ENCODE measurements at places on chromosomes 1 and 21. TPM values are rescaled to one million over a fixed set of nuclear protein-coding genes. Genes with fewer than 3 reads are reported as not detected.

DNA sequence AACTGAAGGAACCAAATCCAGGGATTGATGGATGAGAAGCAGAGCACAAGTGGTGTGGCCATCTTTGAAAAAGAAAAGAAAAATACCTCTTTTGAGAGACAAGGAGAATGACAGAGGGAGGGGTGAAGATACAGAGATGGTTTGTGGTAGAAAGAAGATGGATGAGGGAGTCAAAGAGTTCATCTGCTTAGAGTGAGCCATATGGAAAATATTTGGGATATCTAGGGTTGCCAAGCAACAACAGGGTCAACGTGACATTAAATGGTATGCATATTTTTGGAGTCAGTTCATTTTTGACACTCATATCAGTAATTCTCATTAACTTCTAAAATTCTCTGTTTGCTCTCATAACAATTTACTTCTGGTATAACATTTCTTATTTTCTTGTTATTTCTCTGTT is 50.7 kb downstream of the MACF1 start:
- peak; percentile 26 for DNase-seq

- DNase-seq: peak; percentile 72
Measured at GRCh38 chr1:206479183-206480125, 9.2 kb downstream of the IKBKE start.

- no peak for DNase-seq
Measured at GRCh38 chr1:207101720-207102119, 2.3 kb upstream of the C4BPA start.

- DNase-seq: no peak
Measured at GRCh38 chr1:90413519-90413918, 303.6 kb downstream of the BARHL2 start.

DNA sequence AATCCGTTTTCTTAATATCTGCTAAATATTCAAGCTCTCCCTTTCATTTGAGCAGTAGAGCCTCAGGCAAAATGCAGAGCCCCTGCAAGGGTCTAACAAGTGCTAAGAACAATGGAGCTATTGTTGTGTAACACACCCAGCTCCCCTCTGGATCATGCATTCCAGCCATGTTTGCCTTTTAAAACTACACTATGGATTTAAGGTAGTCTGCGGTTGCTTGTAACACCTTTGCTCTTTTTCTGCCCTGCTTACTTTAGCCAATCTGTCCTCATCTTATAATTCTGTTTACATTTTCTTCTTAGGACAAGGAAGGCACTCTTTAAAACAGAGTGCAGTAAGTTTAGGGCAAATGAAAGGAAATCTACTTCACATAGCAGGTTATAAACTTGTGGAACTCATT is 60.0 kb upstream of the C1orf105 start:
- DNase-seq: peak; percentile 39

GRCh38 chr1:64540265-64540791 is 70.4 kb downstream of the CACHD1 start:
- DNase-seq: peak; percentile 41

Gene PRAMEF8
- not detected for total RNA-seq

Gene SMCP
- total RNA-seq: not detected

Gene KCNJ9
- total RNA-seq: not detected
